ENCODE measurements at places on chromosomes 3 and 15.

DNA sequence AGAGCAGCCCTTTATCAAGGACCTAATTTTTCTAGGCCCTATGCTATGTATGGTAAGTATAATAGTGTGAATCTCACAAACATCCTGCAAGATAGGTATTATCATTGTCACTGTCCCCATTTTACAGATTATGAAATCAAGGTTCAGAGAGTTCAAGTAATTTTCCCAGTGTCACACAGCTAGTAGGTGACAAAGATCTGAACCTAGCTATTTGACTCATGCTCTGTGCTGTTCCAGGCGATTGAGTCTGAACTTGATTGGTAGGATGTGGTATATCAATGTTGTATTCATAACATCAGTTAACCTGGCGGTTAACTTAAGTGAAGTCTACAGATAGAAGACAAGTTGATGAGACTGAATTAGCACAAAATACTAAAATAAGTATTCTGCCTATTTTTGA lies 229.9 kb downstream of the CHST2 start:
- no peak for DNase-seq

DNA sequence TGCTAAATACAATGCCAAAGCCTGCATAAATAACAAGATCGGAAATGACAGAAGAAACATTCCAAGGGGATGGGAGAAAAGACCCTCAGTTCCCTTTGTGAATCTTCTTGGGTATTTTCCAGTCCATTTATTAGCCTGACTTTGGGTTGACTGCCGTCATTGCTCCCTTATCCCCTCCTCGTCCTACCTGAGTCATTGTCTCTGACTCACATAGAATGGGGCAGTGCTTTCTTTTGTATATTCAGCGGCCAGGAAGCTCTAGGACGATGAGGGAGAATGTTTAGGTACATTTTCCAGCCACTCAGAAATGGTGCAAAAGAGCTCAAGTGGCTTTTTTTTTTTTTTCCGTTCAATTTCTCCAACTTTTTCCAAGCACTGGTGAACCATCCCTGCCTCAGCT lies 71.6 kb downstream of the KAT2B start:
- no peak for DNase-seq

- no peak for DNase-seq
Observed at GRCh38 chr3:25074149-25074548, 353.9 kb upstream of the RARB start.

DNA sequence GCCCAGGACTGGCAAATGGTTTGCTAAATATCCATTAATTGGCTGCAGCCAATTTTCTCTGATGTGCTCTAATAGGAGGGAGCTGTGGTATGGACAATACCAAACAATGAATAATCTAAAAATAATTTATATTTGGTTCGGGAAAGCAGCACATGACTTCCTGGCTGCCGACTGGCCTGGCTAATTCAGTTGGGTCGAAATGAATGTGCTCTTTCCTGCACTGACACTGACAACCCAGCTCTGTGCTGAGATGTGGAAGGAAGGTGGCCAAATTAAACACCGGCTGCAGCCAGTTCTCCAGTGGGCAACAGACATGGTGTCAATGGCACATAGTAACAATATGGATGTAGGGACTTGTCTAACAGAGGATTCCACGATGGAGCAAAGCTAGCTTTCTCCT lies 21.1 kb upstream of the COLQ start:
- no peak for DNase-seq

DNA sequence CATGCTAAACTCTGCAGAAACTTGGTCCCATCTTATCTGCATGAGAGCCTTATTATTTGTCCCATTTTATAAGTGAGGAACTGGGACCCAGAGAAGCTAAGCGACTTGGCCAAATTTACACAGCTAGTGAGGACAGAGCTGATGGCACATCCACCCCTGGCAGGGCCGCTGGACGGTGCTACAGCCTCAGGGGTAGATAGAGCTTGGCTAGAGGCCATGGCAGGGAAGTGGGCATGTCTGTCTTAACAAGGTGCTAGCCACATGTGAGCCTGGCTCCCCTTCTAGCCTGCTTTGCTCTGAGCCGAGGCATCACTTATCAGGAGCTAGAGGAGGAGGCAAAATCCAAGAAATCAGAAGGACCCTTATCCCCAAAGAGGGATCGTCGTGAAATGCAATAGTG lies 36.7 kb upstream of the SYNM start:
- DNase-seq: no peak

DNA sequence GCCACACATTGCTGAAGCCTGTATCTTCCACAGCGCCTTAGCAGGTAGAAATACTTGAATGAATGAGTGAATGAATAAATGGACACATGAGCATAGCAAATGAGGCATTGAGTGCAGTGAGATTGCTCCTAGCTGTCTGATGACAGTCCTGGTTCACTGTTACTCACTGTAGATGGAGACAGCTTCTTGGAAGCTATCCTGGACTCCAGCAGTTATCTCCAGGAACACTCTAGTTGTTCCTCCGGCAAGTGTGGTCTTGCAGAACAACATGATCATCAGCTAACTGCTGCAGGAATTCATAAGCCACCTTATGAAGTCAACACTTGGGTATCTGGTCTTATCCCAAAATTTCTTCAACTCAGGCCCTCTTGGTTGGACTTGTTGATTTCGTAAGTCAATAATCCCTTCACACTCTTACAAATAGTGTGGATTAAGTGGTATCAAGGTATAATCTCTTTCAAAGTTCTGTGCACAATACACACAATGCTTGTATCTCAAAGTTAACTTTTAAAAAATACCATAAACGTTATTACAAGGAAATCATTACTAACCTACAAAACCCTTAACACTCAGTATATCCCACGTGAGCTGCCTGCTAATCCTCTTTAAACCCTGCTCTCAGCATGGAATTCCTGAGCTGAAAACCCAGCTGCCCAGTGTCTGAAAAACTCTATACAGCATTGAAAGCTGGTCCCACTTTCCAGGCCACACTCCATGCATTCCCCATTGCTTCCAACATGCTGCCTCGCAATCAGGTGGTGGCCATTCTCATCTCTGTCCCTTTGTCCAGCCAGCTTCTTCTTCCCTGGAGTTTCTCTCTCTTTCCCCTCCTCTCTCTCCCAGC lies 14.4 kb upstream of the ZBTB38 start:
- DNase-seq: no peak

DNA sequence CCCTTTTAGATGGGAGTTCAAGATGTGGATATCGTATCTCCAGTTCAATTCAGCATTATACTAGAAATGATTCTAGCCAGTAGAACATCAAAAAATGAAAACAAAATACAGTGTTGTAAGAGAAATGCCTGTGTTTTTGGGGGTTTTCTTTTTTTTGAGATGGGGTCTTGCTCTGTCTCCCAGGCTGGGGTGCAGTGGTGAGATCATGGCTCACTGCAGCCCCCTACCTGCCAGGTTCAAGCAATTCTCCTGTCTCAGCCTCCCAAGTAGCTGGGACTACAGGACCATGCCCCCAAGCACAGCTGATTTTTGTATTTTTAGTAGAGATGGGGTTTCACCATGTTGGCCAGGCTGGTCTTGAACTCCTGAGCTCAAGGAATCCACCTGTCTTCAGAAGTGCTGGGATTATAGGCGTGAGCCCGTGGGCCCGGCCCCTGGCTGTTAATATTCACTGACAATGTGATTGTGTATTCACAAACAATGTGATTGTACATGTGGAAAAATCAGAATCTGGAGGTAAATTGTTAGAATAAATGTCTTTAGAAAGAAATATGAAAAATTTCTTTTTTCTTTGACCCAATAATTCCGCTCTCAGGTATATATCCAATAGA lies 59.0 kb downstream of the ARIH1 start:
- DNase-seq: no peak
